ENCODE measurements at places on chromosomes 2 and 18. TPM values are rescaled to one million over a fixed set of nuclear protein-coding genes. Genes with fewer than 3 reads are reported as not detected.

The CHRND gene
- not detected for total RNA-seq

The SERPINB11 gene
- total RNA-seq: not detected

The SERPINB12 gene
- not detected for total RNA-seq

The GAL3ST2 gene
- total RNA-seq: not detected

All from subcutaneous adipose tissue (tissue), 4 donors.